ENCODE measurements at places on chromosomes 13 and 19.

DNA sequence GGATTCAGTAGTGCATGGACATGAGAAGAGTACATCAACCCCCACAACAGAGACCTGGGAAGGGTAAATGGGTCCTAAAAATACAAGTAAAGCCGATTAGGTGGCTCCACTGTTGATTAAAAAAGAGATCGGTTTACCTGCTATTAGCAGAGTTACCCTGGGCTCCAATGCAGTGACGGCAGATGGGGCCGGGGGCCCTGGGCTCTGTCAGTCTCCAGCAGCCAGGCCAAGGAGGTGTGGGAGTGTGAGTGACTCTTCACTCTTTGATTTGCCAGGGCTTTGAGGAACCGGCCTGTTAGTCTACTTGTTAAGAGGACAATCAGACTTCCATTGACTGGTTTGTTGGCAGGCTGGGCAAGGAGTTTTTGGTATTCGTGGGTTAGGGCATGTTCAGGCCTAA lies 1368.7 kb downstream of the UQCRFS1 start:
- no peak for DNase-seq

GRCh38 chr13:31200637-31200971 lies 829 bp downstream of the B3GLCT start:
- DNase-seq = peak; percentile 7

- no peak for DNase-seq
Measured at GRCh38 chr19:35902870-35903475, 644 bp downstream of the HCST start.

- DNase-seq = no peak
Measured at GRCh38 chr19:53461866-53462265, 5.7 kb upstream of the ZNF813 start.

DNA sequence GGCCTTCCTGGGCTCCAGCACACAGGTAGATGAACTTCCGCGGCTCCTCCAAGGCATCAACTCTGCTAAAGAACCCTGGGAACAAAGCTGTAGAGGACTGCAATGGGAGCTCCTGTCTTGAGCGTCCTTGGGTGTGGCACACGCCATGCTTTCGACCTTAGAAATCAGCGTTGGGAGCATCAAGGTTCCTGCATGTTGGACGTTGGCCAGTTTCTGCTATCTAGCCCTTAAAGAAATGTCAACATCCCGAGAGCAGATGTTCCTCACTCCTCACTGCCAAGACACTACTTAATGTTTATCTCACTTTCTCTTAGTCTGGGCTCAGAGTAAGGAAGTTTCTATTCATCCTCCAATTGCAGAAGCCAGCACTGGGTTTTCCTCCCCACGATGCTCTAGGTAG lies 70.6 kb upstream of the MEDAG start:
- DNase-seq = no peak

- no peak for DNase-seq
Measured at GRCh38 chr13:73720216-73720840, 413.9 kb downstream of the KLF12 start.

GRCh38 chr13:92354583-92354982 lies 872.0 kb upstream of the GPC6 start:
- DNase-seq = no peak

GRCh38 chr13:114023716-114024602 lies 50.1 kb upstream of the C13orf46 start:
- no peak for DNase-seq

- DNase-seq = no peak
Measured at GRCh38 chr13:109154966-109155761, 525.8 kb downstream of the MYO16 start.

GRCh38 chr13:60974296-60974695 lies 441.4 kb downstream of the PCDH20 start:
- DNase-seq = no peak

DNA sequence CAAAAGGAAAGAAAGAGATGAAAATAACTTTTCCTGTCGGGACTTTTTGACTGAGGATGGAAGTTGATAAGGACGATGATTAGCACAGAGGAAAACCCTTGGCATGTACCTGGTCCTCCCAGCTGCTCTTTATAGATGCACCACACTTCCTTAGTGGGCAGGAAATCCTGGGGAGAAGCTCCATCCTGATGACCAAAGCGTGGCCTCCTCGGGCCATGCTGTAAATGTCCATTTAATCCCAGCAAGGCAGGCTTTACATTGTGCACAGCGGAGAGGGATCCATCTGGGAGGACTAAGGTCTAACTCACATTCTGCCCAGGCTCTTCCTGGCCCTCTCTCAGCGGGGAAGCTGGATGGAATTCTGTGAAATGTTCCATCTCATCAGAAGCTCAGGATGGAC lies 113.5 kb downstream of the COL4A2 start:
- no peak for DNase-seq

DNA sequence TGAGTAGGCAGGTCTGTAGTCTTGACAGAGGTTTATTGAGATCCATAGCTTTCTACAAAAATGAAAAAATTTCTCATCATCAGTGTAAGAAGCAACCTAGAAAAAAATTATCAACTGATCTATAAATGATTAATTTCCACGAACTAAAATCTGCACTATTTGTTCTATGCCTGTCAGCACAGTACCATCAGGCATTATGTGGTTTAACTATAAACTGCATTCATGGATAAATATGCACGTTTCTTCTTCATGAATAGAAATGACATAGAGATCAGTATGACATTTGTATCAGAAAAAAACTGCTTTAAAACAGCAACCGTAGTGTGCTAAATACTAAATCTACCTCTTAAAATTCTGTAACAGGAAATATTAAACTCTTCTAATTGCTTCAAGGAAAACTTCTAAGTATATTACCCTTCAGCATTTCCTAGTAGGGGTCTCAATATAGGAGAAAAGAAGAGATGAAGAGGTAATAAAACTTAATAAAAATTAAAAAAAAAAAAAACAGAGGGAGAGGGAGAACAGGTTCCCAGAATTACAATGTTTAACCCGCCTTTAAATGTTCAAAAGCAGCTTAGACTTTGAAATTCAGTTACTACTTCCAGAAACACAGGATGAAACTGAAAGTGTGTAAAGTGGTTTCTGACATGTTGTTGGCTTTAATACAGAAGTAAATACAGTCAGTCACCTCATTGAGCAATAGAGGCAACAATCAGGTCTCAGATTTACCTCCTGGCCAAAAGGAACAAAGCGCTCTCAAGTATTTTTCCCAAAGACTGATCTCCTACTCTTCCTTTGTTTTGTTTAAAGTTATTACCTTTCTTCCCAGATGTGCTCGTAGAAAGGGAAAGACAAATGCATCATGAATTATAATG lies 144.4 kb downstream of the DIAPH3 start:
- DNase-seq = no peak

- DNase-seq = no peak
Measured at GRCh38 chr13:111954661-111955411, 112.1 kb upstream of the SOX1 start.

GRCh38 chr13:51618626-51619025 lies 34.4 kb downstream of the WDFY2 start:
- no peak for DNase-seq

GRCh38 chr13:96858133-96858826 lies 136.0 kb downstream of the OXGR1 start:
- no peak for DNase-seq

DNA sequence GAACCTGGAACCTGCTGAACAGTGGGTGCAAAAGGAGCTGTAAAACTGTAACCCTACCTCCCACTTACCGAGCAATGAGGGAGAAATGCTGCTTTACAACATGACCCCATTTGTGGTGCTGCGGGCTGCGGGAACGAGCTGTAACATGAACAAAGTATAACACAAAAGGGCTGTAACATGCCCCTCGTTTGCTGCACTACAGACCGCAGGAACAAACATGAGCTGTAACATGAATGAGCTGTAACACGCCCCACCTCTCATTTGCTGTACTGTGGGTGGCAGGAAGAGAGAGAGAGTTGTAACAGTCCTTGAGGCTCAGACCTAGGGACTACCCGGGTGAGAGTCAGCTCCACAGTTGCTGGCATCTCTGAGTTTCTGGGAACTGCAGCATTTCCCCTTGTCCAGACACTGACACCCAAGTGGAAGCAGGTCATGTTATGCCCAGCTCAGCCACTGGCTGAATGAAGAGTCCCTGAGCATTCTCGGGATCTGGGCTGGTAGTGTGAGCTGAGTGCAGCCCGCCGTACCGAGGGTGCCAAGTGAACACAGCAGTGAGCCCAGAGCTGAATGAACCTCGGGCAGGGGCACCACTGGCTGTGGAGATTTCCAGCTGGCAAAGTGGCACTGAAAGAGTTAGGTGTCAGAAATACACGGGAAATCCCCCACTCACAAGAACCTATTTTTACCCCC lies 1385.3 kb upstream of the SPRY2 start:
- DNase-seq = no peak

DNA sequence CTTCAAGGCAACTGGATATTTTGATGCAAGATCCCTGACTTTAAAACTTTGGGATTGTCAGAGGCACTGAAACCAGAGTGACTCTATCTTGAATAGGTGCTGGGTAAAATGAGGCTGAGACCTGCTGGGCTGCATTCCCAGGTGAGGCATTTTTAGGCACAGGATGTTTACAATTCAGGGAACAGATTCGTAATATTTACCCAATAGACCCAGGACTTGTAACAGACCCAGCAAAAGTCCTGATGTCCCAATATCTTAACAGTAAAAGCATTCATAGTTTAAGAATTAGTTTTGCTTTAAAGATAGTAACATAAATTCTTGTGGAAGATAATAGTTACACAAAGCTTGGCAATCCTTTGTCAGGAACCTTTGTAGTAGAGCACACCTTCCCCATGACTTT lies 166.2 kb downstream of the FGF14 start:
- DNase-seq = no peak

DNA sequence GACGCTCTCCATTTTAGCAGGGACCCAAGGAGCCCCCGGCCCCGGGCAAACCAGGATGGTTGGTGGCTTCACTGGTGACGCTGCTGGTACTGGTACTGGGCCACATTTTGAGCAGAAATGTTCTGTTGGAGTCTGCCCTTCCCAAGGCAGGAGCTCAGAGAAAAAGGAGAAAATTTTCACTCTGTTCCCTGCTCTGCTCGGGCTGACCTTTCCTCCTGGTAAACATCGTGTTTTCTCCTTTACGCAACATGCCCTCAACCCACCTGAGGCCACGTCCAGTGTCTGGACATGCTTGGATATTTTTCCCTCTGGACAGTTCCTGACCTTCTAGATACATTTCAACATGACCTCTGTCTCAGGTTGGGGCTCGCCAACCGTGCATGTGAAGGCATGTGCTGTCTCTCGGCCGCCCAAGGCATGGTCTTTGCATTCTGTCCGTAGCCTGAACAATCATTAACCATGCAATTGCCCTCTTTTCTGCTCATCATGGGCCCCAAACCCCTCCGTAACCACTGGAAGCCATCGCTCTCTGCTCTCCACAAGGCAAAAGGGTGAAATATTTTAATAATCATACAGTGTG lies 115.2 kb upstream of the PEG3 start:
- DNase-seq = no peak

DNA sequence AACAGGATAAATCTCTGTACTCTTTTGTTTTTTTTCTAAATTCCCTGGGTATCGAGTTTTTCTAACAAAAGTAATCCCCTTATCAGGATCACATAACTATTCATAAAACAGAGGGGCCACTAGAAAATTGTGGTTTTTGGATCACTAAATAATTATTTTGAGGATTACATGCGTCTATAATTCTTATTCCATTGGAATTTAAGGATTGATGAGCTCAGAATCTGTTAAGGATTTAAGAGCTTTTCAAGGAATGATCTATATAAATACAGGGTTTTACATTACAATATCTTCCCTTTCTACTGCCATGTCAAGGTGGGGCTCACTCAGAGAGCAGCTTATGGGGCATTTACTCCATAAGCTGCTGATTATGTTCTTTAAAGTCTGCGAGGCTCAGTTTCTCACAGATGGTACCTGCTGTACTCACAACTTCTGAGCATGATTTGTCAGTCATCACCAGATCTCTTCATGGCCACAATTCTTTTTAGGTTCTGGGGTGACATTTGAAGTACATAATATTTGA lies 449.8 kb downstream of the PCDH17 start:
- DNase-seq = no peak

DNA sequence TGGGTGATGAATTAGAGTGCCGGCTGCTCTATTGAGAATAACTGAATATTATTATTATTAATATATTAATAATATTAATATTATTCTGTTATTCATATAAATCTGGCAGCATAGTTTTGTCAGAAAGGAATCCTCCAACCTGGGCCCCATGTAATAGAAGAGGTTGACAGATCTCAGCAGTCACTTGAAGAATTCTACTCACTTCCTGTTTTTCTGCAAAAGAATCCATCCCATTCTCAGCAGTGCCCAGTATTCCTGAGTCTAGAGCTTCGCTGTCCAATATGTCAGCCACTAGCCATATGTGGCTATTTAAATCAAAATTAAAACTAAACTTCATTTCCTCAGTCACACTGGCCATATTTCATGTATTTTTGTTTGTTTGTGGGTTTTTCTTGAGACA lies 72.4 kb upstream of the USPL1 start:
- no peak for DNase-seq

- no peak for DNase-seq
Measured at GRCh38 chr13:94658926-94659597, 53.3 kb downstream of the SOX21 start.

DNA sequence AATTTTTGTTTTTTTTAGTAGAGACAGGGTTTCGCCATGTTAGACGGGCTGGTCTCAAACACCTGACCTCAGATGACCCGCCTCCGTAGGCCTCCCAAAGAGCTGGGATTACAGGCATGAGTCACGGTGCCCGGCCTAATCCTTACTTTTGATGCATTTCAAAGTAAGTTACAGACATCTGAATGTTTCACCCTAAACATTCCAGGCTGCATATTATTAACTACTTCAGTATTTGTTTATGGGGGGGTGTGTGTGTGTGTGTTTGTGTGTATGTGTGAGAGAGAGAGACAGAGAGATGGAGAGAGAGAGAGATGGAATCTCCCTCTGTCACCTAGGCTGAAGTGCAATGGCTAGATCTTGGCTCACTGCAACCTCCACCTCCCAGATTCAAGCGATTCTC lies 13.1 kb downstream of the SULT2B1 start:
- no peak for DNase-seq

GRCh38 chr13:20798027-20798426 lies 24.3 kb upstream of the EEF1AKMT1 start:
- DNase-seq = no peak
